NK-92 treated with Interleukin-12 subunit alpha and Interleukin-12 subunit beta, amount 100 ng/mL, for 24 hours (cell line): ENCODE measurements at places on chromosomes 11 and 22.

GRCh38 chr11:34707462-34707840, 86.6 kb downstream of the EHF start:
- no peak for DNase-seq

- no peak for DNase-seq
These were observed 147.8 kb upstream of the SESN3 start for GRCh38 chr11:95378789-95379188.

DNA sequence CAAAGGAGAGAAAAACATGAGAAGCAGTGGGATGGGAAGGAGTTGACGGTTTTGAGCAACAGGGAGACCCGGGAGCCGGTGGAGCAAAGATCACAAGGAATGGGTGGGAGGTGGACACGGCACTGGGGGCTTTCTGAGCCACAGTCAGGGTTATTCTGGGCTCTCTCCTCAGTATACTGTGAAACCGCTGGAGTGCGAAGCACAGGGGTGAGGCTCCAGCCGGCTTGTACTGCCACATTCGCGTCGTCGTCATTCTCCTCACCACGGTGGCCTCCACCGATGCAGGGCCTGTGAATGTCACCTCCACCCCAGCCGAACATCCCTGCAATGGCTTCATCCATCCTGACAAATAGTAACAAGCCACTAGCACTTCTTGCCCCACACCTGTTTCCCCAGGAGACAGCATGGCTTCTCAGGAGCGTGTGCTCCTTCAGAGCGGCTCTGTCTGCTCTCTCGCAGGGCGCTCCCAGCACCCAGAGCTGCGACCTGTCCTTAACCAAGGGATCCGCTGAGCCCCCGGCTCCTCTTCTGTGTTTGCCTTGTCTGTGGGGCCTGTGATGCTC, 1165.3 kb downstream of the TBC1D22A start:
- DNase-seq: no peak

DNA sequence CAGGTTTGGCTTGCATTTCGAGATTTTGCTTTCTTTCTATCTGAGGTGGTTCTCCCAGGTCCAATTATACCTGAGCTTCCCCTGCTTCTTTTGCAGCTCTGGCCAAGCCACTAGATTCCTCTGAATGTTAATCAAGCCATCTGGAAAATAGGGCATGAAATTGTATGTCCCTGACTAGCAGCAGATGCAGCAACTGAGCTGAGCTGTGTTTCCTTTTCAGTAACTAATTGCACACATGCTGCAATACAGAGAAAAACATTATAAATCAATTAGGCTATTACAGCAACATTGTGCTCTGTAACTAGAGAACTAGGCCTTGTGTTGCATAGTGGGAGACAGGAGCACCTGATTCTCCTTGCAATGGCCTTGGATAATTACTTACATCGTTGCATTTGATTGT, 408.3 kb downstream of the ETS1 start:
- no peak for DNase-seq

- DNase-seq: no peak
These were observed 4.7 kb upstream of the SUSD2 start for GRCh38 chr22:24176630-24177029.

GRCh38 chr11:124493016-124493655, 47.6 kb upstream of the OR8B8 start:
- no peak for DNase-seq

GRCh38 chr11:63877658-63878241, 38.8 kb downstream of the MARK2 start:
- no peak for DNase-seq

DNA sequence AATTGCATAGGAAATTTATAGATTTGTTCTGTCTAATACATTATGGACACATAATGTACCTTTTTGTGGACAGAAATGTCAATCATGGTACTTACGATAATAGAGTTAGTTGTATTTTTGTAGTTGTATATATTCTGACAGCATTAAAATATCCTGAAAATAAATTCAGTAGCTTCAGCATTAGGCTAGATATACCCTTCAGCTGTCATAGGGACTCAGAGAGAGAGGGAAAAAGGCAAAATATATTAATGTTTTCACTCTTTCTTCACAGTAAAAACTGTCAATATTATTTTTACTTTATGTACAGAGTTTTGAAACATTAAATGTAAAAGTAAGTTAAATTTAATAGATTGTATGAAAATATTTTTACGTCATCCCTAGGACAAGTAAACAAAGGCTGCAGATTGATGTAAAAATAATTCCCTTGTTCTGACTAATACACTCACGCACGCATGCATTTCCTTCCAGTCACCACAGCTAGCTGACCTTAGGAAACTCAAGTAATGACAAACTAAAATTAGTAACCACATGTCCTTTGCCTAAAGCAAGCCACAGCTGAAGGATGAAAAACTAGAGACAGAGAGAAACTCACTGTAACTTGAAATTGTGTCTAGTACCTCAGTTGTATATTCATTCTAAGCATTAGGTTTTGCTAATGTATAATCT, 104.7 kb upstream of the CARD18 start:
- DNase-seq: no peak

DNA sequence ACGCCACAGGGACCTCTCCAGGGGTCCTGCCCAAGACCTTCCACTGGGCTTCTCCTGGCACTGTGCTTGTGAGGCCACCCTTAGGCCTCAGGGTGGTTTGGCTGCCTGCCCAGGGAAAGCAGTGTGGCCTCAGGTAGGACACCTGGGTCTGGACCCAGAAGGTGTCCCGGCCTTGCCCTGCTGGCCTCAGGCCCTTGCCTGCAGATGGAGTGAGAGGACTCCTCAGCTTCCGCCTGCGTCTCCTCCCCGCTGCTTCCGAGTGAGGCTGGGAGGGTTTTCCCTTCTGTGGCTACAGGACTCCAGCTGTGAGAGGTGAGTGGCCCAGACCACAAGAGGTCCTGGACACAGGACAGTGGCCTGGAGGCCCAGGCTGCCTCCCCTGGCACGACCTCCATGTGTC, 60.4 kb downstream of the WNT7B start:
- no peak for DNase-seq

GRCh38 chr11:120324932-120325810, at the start of gene TLCD5:
Gene TLCD5 (plus strand): TSS chr11:120325299. CDS start chr11:120327442, 2,143 bp downstream.
- no peak for DNase-seq

- no peak for DNase-seq
These were observed 8.0 kb upstream of the CAVIN3 start for GRCh38 chr11:6328321-6328720.

DNA sequence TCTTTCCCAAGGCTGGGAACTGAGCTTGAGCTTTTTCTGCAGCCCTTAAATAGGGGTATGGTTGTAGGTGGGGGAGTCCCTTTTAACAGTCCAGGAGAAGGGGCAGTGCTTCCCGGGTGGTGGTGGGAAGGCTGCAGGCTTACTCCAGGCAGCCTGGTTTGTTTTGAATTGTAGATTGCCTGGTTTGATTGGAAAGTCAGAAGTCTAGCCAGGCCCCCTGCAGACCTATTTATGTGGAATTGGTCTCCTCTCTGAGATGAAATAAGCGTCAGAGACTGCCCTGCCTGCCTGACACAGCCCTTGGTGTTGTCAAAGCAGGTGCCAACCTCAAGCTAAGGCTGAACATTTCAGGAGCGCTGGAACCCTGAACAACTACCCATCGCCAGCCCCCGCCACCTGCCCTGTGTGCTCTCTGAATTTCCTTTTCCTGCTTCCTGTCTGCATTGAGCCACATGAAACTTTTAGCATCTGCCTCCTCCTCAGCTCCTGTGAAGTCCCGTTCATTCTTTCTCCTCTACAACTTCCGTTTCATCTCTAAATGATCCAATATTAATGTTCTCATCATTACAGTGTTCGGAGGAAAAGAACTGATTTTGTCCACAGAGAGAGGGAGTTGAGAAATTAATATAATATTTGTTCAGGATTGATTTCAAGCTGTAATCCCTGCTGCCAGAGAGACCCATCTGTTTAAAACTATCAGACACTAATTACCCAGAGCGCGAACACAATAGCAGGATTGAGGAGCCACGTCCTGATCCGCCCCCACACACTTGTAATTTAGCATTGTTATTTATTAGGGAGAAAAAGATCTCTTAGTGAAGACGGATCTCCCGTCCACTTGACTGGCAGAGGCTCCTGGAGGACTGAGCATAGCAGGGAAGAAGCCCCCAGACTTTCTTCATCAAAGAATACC, 136.5 kb downstream of the TRIM29 start:
- no peak for DNase-seq

- DNase-seq: no peak
These were observed 12.5 kb downstream of the CBX7 start for GRCh38 chr22:39139933-39140332.

- DNase-seq: no peak
These were observed 47.2 kb downstream of the KCNQ1OT1 start for GRCh38 chr11:2652333-2653197.

DNA sequence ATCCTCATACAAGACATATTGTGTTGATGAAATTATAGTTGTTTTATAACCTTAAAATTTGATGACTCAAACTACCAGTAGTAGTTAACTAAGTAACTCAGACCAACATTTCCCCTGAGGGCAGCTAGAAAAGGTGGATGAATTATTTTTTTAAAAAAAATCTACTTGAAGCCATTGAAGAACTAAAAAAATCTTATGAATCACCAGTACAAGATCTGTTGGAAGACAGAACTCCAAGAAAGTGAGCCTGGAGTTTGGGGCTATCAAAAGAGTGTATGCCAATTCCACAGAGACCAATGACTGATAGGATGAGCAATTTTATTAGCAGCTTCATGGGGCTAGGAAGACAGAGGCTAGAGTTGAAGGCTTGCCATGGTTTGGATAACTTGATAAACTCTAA, 72.4 kb downstream of the CYP2R1 start:
- no peak for DNase-seq

DNA sequence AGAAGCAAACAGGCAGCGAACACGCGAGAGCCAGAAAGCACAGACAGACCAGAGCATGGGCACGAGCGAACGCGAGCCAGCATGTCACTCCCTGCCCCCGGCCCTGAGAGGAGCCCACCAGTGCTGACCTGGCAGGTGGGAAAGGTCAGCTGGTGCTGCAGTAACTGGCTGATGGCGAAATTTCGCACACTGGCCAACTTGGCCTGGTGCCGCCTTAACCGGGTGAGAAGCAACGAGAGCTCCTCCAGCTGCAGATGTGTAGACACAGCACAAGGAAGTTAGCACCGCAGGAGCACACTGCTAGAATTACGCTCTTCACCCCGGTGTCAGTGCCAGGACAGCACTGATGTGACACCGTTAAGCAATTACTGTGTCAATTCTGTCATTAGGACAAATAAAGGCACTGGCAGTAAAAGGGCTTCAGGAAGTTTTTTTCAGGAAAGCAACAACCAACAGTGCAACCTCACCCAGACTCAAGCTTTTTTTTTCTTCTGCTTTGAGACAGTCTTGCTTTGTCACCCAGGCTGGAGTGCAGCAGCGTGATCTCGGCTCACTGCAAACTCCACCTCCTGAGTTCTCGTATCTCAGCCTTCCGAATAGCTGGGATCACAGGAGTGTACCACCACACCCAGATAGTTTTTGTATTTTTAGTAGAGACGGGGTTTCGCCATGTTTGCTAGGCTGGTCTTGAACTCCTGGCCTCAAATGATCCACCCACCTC, 76.8 kb downstream of the C11orf58 start:
- DNase-seq: no peak

DNA sequence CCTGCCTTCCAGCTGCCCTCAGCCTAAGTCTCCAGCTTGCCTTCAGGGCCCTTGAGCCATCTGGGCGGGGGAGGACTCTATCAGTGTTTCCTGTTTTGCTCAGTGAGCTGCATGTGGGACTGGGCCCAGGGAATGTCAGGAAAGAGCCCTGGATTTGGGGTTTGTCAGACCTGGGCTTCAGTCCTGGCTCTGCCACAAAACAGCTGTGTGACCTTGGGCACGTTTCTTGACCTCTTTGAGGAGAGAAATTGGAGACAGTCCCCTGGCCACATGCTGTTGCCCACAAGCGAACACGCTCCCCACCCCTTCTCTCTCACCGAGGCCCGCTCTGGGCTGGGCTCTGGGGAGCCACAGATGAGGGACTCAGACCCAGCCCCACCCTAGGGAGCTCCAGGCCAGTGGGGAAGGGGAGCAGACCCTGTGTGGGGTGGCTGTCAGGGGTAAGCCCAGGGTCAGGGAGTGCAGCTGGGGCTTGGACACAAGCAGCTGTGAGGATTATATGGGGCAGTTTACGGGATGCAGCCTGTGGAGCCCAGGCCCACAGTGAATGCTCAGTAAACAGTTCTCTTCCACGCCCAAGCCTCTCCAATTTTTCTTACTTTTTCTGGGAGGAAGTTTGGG, 12.3 kb downstream of the MYO7A start:
- no peak for DNase-seq

DNA sequence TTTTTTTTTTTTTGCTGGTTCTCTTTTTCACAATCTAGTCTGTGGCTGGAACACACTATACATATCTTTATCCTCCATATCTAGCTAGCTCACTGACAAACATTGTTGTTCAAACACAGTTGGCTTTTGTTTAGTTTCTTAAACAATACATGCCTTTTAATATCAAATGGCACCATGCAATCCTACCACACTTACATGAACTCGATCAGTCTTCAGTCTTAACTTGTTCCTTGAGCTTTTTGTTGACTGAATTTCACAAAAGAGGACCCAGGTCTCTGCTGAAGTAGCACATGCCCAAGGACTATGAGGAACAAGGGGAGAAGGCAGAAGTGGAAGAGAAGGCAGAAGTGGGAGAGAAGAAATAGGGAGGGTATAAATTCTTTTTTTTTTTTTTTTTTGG, 25.5 kb downstream of the TMEM123 start:
- no peak for DNase-seq

DNA sequence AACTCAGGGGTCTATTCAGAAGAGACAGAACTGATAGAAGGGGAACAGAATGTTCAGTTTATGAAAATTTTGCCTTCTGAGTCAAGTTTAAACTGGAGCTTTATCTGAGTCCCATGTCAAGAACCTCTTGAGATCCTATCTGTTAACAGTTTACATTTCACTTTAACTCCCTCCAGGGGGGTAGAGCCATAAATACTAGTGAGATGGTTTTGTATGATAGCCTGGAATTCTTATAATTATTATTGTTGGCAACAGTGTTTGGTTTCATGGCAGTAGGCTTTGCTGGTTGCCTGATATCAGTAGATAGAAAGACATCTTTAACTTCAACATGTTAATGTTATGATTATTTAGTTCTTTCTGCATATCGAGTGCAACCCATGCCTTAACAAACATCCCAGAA, 498.5 kb downstream of the INSC start:
- DNase-seq: no peak

GRCh38 chr11:29333993-29334775, 682.6 kb downstream of the KCNA4 start:
- no peak for DNase-seq

DNA sequence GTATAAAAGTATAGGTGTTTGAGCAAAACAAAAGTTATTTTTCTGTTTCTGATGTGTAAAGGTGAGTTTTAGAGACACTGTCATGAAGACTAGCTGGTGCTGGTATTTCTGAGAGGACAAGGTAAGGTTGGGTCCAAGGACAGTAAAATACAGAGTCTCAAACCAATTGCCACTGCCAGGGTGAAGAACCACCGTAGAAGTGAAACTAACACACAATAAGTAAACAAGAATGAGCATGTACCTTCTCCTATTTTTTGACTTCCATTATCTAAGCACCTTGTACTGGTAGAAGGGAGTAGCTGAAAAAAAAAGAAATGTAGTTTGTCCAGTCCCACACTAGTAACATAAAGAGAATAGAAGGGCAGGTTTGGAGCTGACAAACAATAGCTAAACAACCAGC, 117.3 kb downstream of the TTC28 start:
- DNase-seq: no peak

GRCh38 chr22:45769569-45770210, 98.1 kb downstream of the ATXN10 start:
- DNase-seq: no peak
